ENCODE measurements at places on chromosomes 7 and 10.
A peak's percentile ranks its signal among the peaks of the same experiment; 100 is the strongest.

DNA sequence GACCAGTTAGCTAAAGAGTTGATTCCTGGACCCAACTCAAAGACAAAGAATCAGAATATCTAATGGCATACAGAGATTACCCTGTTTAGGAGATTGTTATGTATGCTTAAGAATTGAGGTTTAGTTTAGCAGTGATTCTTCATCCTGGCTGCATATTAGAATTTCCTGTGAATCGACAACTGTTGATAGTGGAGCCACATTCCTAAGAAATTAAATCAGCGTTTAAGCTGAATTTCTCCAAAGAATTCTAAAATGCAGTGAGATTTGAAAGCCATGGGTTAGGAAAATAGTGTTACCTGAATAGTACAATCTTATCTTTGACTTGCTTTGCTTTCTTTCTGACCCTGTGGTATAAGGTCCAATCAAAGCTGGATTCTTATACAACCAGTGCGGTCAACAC is 16.4 kb upstream of the FERD3L start:
- no peak for DNase-seq

DNA sequence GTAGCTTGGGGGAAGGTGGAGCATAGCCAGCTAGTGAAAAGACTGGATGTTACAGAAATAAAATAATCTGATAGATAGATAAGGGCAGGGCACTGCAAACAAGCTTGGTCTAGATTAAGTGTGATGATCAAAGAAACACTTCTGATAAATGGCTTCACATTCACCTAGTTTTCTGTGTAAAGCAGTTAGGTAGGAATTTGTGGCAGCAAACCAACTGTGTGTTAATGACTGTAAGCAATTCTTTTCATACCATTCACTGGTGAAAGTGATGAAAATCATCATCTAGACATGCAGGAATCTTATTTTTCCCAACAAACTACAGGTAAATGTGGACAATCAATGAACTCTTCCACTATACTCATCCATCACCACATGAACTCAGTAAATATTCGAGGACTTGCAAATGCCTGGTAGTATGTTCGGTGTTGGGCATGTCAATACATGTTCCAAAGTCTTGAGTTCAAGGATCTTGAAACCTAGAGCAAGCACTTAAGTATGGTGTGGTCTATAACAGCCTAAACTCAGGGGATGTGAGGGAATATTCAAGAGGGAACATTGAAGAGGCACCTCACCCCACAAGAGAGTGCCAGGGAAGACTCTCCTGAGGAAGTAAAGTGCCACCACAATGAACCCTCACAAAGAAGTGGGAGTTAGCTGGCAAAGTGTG is 20.5 kb downstream of the PON3 start:
- no peak for DNase-seq

DNA sequence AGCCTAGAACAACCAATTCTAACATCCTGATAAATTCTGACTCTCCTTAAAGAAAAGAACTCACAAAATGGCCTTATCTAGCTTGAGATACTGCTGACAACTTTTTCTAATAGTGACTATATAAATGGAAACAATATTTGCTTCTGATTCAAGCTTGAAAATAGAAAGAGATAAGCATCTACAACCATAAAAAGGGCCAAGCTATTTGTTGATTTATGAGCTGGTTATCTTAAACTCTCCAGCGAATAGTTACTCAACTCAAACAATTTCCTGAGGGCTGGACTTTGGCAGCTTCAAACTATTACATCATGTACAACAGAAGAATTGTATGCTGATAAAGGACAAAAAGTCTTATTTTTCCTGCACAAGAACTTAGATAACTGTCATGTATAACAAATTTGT is 4.6 kb downstream of the USP54 start:
- no peak for DNase-seq

DNA sequence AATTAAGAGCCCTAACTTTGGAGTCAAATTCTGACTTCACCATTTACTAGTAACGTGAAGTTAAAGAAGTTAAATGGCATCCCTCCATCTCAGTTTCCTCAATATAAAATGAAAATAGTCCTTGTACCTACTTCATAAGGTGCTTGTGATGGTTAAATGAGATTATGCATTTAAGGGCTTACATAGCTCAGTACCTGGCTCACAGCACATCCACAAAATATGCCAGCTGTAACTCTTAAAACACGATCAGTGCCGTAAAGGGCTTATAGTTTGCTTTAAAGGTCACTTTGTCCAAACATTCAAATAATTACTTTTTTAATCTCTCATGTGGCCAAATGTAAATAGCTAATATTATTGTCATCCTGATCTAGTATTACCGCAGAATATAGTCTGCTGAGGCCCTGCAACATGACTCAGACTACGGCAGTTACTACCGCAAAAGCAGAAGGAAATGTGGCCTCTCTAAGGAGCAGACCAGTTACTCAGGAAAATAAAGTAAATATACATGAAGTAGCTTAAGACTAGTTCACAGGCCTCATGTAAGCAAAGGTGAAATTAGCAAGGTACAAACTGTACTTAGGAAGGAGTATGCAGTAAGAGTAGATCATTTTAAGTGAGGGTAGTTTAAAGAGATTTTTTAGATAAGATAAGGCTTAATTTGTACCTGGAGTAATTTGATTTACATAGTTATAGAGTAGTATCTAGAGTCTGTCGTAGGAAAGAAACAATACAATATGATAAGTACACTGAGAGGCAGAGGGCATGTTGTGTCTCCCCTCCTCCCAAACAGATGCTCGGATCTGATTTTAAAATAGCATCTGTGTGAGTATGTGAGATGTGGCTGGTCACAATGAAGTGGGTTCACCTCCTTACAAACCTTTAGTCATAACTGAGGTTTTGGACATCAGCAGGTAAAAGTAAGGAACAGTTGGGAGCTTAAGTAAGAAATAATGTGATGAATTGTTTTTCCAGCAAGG is 13.1 kb downstream of the CASP2 start:
- DNase-seq = no peak

DNA sequence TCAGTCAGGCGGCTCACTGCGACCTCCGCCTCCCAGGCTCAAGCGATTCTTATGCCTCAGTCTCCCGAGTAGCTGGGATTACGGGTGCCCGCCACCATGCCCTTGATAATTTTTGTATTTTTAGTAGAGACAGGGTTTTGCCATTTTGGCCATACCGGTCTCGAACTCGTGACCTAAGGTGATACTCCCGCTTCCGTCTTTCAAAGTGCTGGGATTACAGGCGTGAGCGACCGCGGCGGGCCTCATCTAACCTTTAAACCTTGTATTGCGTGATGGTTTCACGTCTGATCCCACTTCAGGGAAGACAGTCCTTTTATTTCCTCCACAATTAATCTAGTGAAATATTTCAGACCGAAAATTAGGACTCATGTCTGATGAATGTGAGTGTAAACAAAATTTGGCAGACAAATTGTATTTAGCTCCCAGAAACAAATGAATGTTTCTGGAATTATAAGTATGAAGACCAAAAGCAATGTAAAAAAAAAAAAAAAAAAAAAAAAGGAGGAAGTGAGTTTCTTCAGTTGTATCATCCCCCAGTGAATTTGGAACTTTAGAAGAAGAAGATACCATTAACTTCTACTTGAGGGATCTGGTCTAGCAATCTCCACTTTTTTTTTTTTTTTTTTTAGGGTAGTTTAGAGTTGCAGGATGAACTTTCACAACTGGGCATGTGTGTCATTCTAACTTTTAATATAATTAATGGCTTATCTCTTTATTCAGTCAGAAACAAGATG is 1.6 kb downstream of the NUP42 start:
- no peak for DNase-seq

- DNase-seq = peak; percentile 57
Observed at GRCh38 chr10:72375585-72375984, 20.9 kb upstream of the DNAJB12 start.

DNA sequence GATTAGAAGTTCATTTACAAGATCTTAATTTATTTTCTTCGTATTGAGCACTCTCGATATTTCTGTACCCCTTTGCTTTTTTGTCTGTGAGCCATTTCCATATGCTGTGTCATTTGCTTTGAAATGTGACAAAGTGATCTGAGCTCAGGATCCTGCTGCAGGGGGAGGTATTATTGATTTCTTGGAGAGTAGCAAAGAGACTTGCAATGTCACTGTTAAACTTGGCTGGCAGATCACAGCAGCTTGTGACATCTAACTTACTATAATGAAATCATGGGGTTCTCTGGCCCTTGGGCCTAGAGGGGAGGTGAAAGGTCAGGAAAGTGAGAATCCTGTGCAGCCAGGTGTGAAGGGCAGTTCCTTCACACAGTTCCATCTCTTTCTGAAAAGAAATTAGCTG is 923.4 kb downstream of the REEP3 start:
- no peak for DNase-seq

DNA sequence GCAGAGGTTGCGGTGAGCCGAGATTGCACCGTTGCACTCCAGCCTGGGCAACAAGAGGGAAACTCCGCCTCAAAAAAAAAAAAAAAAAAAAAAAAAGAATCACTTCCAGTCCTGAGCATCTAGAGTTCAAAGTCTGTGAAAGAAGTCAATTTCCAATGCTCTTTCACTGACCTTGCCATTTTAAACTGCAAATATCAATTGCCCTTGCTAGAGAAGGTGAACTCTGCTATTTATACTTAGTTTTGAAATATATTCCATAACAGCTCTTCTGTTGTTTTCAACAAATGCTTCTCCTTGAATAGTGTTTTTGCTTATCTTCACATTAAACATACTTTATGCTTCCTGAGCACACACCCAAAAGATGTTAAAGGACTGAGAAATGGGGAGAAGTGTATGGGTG is 331.3 kb downstream of the PHTF2 start:
- no peak for DNase-seq

GRCh38 chr10:124090601-124091209 is 2.7 kb downstream of the CHST15 start:
- no peak for DNase-seq

GRCh38 chr7:56051339-56052191 is at the start of the genes CCT6A and PSPH:
Gene CCT6A, plus strand, starts transcription at chr7:56051765. Its CDS starts 84 bp downstream, at chr7:56051849.
Gene PSPH, minus strand, starts transcription at chr7:56051444. Its CDS starts 30,232 bp downstream, at chr7:56021212.
- peak; percentile 98 for DNase-seq

DNA sequence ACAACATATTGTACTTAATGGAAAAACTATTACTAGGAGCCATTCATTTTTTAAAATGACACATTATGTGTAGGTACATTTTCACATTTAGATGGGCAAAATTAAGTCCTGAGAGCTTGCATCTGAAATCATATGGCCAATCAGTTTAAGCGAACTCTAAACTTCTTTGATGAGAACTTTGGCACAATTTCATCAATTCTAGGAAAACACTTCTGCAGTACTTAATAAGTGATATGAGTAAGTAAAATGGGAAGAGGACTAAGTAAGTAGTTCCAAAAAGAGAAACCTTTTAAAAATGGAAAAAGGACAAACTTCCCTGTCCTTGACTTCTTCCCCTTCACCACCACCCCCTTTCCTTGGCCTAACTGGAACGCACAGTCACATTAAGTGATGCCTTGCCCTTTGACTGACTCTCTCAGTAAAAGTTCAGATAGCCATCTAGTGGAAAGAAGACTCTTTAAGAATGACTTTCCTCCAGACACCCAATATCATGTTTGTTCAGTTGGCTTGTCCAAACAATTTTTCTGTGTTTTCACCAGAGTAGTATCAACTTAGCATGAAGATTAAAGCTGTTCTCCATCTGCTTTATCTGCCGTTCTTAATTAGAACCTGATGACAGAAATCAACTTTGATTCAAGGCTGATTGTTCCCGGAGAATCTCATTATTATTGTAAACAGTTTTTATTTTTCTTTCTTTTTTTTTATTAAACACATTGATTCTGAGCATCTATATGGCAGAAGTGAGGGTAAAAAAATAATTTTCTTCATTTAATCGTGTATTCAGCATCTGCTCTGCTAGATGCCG is 45.1 kb downstream of the CNNM2 start:
- no peak for DNase-seq

- DNase-seq = peak; percentile 19
Observed at GRCh38 chr10:129755158-129755591, 208.9 kb downstream of the EBF3 start.
